ENCODE measurements at places on chromosomes 2 and 18.

DNA sequence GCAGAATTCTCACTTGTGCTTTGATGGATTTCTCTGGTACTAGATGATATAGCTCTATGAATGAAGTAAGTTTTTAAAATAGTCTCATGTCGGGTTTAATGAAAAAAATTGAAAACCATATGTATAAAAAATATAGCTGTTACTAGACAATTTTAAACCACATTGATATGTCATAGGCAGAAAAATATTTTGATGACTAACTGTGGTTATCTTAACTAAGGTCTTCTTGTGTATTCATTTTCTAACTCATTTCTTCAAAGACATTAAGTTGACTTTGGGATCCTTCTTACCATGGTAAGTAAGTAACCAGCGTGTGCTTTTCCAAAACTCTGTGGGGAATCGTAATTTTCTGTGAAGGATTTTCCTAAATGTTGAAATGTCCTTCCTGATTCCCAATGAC, 160.9 kb upstream of the COL3A1 start:
- no peak for DNase-seq

GRCh38 chr2:144456680-144457079, 63.2 kb downstream of the ZEB2 start:
- DNase-seq = peak; percentile 2

- no peak for DNase-seq
Measured at GRCh38 chr18:45589356-45590035, 25.8 kb upstream of the SLC14A2 start.

GRCh38 chr2:173175222-173175621, 99.6 kb downstream of the MAP3K20 start:
- DNase-seq = no peak

DNA sequence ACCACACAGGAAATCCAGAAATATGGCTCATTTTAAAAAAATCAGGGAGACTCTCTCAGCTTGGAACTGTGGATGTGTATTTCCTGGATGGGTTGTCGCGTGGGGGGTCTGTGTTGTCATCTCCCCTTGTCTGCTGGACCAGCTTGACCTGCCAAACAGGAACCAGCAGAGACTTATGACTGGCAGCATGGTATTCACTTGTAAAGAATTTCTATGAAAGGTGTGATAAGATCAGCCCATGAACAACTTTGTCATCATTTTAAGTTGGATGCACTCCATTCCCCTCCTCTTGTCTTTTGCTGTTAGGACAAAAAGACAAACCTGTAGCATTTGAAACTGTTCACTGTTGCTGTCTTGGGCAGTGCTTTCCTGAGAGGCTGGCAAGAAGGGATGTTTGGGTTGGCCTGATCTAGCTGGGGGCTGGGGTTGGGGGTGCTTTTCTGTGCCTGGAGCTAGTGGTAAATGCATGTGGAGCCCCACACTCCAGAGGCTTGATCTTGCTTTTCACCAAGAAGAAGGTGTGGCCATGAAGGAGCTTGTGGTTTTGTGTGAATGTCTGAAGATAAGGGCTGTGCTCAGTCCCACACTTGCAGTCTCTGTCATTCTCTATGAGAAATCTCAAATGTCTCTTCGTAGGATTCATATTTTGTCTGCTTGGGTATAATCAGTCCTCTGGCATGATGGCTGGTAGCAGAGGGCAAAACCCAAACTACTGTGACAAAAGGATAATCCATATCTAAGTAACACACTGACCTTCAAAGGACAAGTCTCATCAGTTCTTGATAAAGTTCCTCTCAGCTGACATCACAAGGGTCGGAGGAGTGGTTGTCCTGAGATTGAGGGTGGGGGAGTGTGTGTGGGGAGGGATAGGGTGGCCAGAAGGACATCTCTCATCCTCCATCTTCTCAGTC, 39.0 kb downstream of the RALB start:
- DNase-seq = no peak

DNA sequence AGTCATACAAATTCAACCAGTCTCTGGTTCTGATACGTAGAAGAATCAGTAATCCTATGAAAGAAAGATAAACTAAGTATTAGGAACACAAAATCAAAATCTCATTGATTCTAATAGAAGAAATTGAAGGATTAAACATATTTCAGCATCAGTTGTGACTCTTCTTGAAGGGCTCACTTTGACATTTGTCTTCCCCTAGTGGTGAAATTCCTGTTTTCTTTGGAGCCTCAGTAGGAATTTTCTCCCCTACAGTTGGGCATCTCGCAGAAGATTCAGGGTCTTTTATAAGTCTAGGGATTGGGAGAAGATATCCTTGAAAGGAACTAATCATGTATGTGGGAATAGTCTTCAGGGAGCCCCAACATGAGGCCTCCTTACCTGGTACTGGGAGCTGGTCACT, 2.8 kb upstream of the CRYGB start:
- DNase-seq = no peak

GRCh38 chr2:23330214-23330613, 54.8 kb upstream of the KLHL29 start:
- DNase-seq = peak; percentile 55

GRCh38 chr2:127743477-127744026, 42.3 kb downstream of the SFT2D3 start:
- no peak for DNase-seq

Measured in HuH-7 (cell line).